ENCODE measurements at places on chromosomes 2 and 18.

- no peak for DNase-seq
These were observed 103.3 kb downstream of the ZNF516 start for GRCh38 chr18:76391746-76392145.

DNA sequence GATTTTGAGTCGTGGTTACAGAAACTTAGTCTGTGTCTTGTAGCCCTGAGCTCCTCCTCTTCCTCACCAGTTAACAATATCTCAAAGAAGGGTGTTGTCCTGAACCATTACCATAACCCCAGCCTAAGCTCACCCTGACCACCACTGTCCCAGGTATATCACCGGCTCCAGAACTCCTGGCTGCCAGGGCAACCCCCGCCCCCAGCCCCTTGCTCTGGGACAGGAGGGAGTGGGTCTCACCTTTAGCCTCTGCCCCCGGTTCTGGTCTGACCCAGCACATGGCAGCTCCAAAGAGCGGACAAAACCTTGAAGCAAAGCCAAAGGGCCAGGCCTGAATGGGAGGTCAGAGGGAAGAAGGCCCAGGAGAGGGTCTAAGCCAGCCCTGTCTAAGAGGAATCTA lies 5.6 kb upstream of the PSMD1 start:
- no peak for DNase-seq

DNA sequence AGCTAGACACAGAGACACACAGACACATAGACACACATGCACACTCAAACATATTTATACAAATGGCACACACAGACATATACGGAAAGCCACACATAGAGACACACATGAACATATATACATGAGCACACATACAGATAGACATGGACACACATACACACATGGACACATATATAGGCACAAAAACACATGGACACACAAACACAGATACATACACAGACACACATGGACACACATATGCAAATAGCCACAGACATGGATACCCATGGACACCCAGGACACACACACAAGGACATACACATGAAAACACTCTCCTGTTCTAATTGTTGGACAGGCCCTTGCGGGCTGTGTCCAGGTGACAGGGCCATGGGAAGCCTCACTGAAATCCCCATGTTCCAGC lies 160.1 kb downstream of the IRS1 start:
- DNase-seq, result no peak

DNA sequence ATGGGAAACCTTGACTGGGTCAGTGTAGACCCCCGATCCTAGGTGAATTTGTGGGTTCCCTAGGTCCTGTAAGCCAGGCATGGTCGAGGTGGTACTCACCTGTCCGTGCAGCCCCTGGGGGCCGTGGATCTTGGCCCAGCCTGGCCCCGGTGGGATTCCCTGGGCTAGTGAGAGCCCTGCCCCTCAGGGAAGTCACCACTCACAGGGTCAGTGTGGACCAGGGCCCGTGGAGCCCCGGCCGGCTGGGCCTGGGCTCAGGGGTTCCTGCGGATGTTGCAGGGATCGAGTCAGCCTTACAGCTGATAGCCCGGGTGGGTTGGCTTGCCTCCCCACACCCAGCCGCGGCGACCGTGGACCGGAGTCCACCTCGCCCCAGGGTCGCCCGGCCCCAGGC lies 528 bp downstream of the ATG9A start:
- no peak for DNase-seq

GRCh38 chr2:134367213-134367612 lies 113.3 kb downstream of the MGAT5 start:
- no peak for DNase-seq

DNA sequence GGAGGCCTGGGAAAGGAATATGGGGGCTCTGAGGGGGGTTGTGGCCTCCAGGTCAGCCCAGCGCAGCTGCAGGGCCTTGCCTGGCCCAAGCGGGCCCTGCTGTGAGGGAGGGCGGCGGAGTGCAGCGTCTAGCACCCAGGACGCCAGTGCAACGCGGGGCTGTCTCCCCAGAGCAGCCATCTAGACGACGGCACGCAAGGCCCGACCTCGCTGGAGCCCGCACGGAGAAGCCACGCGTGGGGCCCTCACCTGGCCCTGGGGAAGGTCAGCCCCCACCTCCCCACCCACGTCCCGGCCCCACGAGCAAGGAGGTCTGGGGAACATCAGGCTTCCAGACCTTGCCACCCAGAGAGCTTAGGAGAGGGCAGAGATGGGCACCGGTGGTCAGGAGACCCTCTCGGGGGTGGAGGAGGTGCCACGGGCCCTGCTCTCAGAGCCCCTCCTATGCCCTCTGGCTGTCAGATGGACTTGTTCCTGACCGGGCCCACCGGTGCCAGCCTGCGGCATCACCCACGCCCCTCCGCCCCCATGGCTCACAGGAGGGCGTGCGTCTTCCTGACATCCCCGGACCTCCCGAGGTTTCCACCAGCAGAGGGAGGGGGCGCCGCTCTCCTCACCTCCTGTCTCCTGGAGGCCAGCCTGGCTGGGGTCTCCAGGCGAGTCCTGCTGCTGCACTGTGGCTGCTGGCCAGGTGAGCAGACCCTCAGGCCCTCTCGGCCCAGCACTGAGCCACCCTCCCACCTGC lies 17.0 kb downstream of the GPR35 start:
- DNase-seq, result no peak

DNA sequence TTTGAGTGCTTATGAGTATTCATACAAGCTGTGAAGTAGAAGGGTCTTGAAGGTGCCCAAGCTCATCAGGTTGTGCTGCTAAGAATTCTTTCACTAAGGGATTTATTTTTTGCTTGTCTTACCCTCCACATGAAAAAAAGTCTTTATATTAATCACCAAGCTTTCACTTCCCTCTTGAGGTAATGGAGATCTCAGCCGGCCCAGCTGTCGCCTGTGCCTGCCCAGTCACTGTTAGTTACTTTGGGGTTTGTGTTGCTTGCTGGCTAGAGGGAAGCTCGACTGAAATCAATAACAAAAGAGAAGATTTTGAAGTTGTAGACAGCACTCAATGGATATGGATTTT lies 21.9 kb downstream of the MC2R start:
- no peak for DNase-seq

DNA sequence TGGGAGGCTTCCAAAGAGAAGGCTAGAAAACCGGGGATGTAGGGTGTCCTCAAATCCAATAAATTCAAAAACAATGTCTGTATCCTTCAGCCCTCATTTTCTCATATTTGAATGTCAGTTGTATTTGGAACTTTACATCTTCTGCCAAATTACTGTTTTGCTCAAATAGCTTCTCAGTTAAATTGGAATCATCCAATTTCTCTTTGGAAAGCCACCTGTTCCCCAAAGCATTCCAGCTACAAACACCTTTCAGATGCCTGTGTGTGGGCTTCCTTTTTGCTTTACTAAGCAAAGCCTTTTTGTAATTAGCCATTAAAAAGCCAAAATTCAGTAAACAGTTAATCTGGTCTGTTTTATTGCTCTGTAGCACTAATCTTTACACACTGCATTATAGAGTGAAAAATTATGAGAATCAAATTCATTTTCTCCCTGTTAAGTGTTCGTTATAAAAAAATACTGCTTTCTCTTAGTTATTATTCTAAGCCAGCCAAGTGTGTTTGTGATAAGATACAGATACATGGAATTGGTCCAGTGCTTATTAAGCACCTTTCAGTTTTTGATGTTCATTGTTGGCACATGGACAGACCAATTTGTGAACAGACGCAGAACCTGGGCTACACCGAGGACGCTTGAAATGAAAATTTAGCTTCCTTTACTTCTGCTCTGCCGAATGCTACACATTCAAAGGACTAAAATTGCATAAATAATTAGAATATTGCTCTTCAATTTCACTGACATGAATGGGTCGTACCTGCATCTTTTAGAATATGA lies 151.6 kb downstream of the RTN4 start:
- no peak for DNase-seq

- no peak for DNase-seq
These were observed 75.0 kb downstream of the DTNB start for GRCh38 chr2:25598332-25598731.

DNA sequence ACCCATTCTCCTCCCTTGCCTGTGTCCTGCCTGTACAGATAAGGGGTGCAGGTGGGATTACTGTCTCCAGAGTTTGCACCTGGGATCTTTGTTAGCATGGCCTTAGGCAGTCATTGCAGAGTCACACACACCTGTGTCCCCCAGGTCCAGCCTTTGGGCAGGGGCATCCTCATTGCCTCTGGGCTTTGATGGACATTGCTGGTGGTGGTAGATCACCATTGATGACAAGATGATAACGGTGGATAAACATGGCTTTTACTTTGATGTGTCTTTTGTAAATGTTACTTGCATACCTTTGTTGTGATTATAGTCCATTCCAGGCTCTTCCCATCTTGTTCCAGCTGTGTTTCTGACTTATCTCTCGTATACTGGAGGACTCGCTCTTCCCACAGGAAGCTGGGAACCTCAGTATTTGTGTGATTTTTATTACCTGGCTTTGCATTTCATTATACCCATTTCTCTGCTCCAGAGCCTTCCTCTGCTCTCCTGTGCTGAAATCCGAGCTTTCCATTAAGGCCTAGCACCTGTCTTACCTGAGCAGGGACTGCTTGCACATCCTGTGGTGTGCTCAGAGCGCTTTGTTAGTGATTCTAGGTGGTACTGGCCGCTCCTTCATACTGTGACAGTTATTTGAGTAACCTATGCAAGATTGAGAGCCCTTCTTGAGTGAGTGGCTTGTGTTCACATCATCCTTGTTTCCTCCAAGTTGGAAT lies 79.2 kb downstream of the PTPRM start:
- DNase-seq, result no peak

DNA sequence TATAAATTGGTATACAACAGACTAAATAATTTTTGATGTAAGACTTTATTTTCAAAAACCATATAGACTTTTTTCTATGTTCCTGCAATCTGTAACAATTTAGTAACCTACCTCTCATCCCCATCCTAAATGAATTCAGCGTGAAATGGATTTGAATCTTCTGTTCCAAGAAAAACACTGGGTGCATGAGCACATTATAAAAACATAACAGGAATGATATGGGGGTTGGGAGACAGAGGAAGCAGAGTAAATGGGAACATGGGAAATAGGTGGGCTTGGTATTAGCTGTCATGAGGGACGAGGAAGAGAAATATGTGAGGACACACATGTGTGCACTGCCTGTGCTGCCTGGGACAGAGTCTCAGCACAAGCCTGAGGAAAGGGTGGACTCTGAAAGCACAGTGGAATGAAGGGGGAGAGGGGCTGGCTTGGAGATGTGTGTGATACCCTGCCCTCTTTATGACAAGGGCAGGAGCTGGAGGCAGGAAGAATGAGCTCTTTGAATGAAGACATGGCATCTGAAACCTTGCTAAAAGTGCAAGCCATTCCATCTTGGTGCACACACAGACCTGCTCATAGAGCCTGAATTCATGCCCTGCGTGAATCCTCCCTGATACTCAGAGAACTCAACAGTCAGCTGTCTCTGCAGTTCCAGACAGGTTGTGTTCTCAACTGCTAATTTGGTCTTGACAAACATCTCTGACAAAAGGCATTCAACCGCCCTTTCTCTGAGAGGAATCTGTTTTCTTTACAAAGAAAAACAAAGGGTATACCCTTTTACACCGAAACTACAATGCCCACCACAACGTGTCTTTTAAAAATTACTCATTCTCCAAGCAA lies 66.6 kb downstream of the EPB41L3 start:
- no peak for DNase-seq

- no peak for DNase-seq
These were observed 418.8 kb upstream of the HNRNPA3 start for GRCh38 chr2:176793792-176794191.

GRCh38 chr2:16382451-16382850 lies 283.2 kb downstream of the CYRIA start:
- DNase-seq, result no peak

- no peak for DNase-seq
These were observed 35.7 kb downstream of the MOGAT1 start for GRCh38 chr2:222707102-222707688.

GRCh38 chr2:181314551-181314950 lies 142.6 kb upstream of the ITGA4 start:
- DNase-seq, result no peak

- no peak for DNase-seq
These were observed 16.3 kb downstream of the DPYSL5 start for GRCh38 chr2:26864226-26864625.

GRCh38 chr2:9391961-9392720 lies 31.2 kb downstream of the ITGB1BP1 start:
- no peak for DNase-seq

- DNase-seq, result no peak
These were observed 273.8 kb downstream of the AGPS start for GRCh38 chr2:177666408-177666807.

- no peak for DNase-seq
These were observed 17.2 kb downstream of the TNP1 start for GRCh38 chr2:216842636-216843035.

GRCh38 chr18:36582988-36583745 lies 245.6 kb downstream of the TPGS2 start:
- no peak for DNase-seq

DNA sequence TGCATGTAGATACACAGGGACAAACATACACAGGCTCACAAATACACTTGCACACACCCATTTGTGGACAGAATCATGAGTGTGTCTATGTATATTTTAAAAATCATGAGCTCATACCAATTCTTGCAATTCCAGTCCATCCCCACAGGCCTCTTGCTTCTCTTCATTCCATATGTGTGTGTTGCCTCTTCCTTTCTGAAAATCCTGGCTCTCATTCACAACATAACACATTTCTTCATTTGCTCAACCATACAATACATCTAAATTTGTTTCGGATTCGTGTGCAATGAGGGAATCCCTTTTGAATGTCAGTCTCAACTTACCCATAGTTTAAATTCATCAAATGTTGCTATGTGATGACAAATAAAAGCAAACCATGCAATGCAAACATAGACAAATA lies 51.4 kb downstream of the GNAL start:
- DNase-seq, result no peak

DNA sequence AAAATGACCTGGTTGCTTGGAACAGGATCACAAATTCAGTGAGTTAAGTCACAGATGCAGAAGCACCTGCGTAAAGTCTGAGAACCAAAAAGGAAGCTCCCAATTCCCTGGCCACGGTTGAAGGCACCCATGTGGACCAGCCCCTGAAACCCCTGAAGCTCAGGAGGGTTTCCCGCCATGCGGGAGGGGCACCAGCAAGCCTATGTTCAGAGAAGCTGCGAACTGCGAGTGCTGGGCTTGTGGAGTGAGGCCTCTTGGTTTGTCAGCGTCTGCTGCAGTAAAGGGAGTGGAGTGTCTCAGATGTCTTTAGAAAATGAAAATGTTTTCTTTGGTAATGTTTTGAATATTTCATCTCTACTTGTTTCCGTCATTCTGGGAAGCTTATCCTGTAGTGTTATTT lies 16.1 kb upstream of the ACKR3 start:
- no peak for DNase-seq

DNA sequence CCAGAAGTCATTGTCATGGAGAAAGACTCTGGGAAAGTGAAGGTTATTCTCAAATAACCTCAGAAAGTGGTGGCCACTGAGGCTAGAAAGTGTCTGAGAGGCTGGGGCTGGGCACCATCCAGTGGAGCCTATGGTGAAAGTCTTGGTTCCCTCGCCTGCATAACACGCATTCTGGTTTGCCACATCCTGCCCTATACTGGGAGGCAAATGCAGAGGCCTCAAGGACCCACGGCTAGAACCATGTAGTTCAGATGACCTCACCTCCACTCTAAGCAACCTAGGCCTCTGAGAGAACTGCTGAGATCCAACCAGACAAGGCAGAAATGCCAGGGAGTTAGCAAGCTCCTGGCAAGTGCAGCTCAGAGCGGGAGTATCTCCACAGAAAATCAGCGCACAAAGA lies 5.1 kb downstream of the ITGB6 start:
- no peak for DNase-seq

GRCh38 chr18:47756364-47757016 lies 174.0 kb downstream of the SMAD2 start:
- peak; percentile 49 for DNase-seq

Measured in activated T-cell treated with anti-CD3 and anti-CD28 coated beads, Interleukin-2, amount 50 U/mL, for 1 hour (primary cell).